NCI-H2081 treated with DMSO at 0.1 percent for 48 hours (cell line): ENCODE measurements at places on chromosomes 5 and 9.

GRCh38 chr5:75510417-75510835, 1.0 kb downstream of the CERT1 start:
- no peak for DNase-seq

DNA sequence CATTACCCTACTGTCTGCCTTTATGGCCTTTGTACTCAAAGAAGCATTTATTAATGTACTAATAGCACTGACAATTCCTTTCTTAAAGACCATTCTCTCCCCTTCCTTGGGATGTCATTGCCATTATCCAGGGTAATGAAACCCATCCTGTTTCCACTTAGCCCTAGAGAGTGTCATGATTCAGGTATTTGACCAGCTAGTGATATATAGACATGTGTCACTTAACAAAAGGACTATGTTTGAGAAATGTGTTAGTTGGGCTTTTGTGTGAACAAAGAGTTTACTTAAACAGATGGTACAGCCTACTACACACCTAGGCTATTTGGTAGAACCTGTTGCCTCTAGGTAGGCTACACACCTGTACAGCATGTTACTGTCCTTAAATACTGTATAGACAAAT, 2.0 kb downstream of the ATP6V0E1 start:
- no peak for DNase-seq

DNA sequence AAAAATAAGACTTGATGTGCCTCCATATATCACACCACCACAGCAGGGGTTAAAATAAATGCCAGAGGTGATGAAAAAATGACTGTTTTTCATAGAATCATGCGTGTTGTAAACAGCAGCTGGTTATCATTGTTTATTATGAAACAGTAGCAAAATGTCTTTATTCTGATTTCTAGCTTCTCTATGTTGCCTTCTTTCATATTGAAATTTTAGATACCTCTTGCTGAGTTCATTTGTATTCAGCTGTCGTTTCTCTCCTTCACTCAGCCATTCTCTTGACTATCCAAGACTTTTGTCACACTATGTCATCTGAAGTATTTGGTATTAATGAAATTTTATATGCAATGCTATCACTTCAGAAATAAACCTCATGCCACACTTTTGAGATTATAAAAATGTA, 465.0 kb downstream of the TAF11L14 start:
- DNase-seq: no peak

DNA sequence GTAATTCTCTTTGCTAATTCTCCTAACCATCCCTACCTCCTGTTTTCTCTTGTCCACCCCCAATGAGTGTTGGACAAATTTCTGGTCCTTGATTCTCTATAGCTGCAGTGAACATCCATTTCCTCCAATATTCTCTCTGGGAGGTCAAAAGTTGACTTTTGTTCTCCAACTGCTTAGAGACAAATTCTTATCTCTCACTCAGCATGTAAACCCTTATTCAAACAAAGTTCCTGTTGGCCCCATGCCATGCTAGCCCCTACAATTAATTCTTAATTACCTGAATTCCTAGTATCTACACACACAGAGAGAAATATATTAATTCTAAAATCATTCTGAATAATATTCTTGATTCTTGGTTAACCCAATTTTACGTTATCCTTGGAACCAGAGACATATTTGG, 472.9 kb upstream of the ACTBL2 start:
- no peak for DNase-seq

DNA sequence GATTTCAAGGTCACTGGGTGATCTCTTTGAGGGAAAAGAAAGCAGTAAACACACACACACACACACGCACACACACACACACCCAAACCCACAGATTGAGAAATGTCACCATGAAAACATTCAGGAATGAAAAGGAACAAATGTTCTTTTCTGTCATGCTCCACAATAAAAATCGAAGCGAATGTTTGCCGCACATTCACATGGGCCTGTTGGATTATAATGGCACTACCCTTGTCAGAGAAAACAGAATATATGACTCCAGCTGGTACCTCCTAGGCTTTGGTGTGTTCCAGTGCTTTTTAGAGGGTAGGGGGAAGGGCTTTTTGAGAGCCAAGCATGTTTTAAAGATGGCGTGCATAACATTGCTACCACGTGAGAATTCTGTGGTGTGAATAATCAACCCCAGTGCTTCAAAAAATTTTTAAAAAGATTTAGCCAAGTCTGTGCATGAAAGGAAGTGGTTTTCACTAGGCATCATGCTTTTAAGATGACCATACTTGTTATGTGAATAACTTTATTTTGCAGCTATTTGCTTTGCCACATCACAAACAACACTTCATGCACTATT, 120.8 kb upstream of the ZNF608 start:
- no peak for DNase-seq
